Fibroblast of upper back skin (primary cell): ENCODE measurements at places on chromosomes 5 and 9.

DNA sequence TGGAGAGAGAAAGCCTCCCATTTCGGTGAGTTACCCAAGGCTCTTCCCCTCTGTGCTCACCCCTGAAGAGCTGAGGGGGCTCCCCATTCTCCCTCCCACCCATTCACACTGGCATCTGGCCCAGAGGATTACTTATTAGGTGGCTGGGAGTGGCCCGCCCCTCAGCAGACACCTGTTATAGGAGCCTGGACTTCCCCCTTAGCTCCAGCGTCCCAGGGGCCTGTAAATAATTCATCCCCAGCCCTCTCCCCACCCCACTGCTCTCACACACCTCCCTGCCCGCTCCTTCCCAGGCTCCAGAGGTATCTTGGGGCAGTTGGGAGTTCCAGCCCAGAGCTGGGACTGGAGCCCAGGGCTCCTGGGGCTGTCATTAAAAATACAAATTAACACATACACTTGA, 11.6 kb upstream of the SLC6A7 start:
- no peak for DNase-seq

- DNase-seq = no peak
These were observed 321.2 kb downstream of the CDH12 start for GRCh38 chr5:22531986-22532385.

DNA sequence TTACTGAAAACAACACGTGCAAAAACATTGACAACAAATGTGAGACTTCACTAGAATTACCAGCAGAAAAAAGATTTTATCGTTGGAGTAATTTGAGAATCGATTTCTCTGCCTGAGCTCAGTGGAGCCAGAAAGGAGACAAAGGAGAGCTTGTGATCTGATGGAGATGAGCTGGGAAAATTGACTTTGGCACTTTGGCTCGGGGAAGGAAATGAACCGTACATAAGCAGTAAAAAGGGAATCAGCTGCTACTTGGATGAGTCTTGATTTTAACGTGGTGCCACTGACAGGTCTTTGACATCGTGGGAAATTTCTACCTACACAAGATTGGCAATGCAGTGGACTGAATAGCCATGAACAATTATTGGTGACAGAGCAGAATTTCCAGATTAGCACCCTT, 244.7 kb upstream of the RPS23 start:
- DNase-seq = no peak

DNA sequence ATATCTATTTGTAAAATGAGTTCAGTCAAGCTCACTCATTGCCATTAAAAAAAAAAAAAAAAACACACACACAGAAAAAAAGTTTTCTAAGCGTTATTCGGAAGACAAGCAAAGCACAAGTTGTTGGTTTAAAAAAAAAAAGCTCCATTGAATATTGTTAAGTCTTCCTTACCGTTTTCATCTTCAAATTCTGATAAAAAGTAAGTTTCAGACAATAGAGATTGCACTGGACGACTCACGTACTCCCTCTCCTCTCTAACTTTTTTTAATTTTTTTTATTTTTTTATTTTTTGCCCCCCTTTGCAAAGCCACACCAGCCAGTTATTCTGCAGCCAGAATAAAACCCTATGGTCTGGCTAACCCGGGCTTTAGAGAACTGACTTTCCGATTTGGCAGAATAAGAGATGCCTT, 544 bp downstream of the ADAMTS6 start:
- DNase-seq = no peak

DNA sequence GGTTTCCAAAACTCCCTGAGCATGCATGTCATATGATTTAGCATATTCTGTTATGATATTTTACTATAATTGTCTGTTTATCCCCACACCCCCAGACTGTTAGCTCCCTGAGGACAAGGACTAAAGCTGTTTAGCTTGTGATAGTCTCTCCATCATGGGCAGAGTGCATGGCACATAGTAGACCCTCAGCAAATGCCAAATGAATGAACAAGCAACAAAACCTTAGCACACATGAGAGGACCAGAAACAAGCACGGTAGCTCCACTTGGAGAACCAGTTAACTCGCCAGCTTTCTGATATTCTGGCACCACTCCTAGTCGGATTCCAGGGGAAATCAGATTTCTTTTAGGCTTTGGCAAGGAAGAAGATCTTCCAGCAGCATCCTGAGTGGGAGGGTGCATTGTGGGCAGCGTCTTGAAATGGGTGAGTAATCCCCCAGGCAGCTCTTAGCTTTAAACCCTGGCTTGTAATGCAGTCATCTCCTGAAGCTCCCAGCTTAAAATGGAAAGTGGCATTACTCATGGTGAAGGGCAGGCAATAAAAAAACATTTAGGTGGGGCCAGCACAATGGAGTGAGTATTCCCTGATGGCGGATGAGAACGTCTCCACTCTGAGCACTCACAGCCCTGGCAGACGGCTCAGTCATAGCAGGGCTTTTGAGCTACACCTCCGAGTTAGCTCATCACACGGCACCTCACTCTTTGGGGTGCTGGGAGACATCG, 41.1 kb downstream of the FGF1 start:
- peak; percentile 100 for DNase-seq
